Articular chondrocyte of knee joint (primary cell): ENCODE measurements at places on chromosomes 1 and 21. TPM values are rescaled to one million over a fixed set of nuclear protein-coding genes. Genes with fewer than 3 reads are reported as not detected.

LCE1B gene
- total RNA-seq, result not detected in 2 replicates

TSPAN1 gene
- total RNA-seq, result 0.91 and 2.2 TPM in 2 replicates

VANGL1 gene
- total RNA-seq, result 18.2 and 19.6 TPM in 2 replicates

SLAMF7 gene
- total RNA-seq, result not detected in 2 replicates

SAMD11 gene
- total RNA-seq, result 19.9 and 36.2 TPM in 2 replicates

FMO5 gene
- 4.7 and 5.2 TPM in 2 replicates for total RNA-seq

KMO gene
- total RNA-seq, result 0.32 TPM in 1 of 2 replicates, not detected in the other

KRTAP7-1 gene
- not detected in 2 replicates for total RNA-seq

FCMR gene
- 0.65 TPM in 1 of 2 replicates, not detected in the other for total RNA-seq

FAM72A gene
- total RNA-seq, result 1.8 and 2.0 TPM in 2 replicates

LHX8 gene
- total RNA-seq, result 0.13 TPM in 1 of 2 replicates, not detected in the other

WDR64 gene
- under 0.01 TPM in 1 of 2 replicates, not detected in the other for total RNA-seq

ETNK2 gene
- total RNA-seq, result 1.4 and 2.1 TPM in 2 replicates

CR1L gene
- total RNA-seq, result not detected in 2 replicates

MTARC2 gene
- total RNA-seq, result 9.2 and 11.2 TPM in 2 replicates

GPR137B gene
- total RNA-seq, result 18.9 and 20.5 TPM in 2 replicates

KRTAP12-2 gene
- total RNA-seq, result not detected in 2 replicates

MIB2 gene
- 35.7 and 37.9 TPM in 2 replicates for total RNA-seq

VASH2 gene
- total RNA-seq, result 0.13 and 0.43 TPM in 2 replicates

CRYBG2 gene
- not detected in 2 replicates for total RNA-seq

DNALI1 gene
- 8.1 and 10.3 TPM in 2 replicates for total RNA-seq

LGALS8 gene
- 100 and 117 TPM in 2 replicates for total RNA-seq

CHODL gene
- 0.11 TPM in 1 of 2 replicates, not detected in the other for total RNA-seq

TSSK3 gene
- total RNA-seq, result 0.54 and 1.7 TPM in 2 replicates

ZNF648 gene
- 0.22 and 0.26 TPM in 2 replicates for total RNA-seq

PAPPA2 gene
- total RNA-seq, result 2.1 and 3.1 TPM in 2 replicates

PROX1 gene
- 0.13 and 0.22 TPM in 2 replicates for total RNA-seq

TFAP2E gene
- 0.54 and 0.65 TPM in 2 replicates for total RNA-seq

ADORA1 gene
- total RNA-seq, result 15.8 and 20.2 TPM in 2 replicates

EPHB2 gene
- 1.3 and 4.3 TPM in 2 replicates for total RNA-seq

CLCA4 gene
- total RNA-seq, result not detected in 2 replicates

DNTTIP2 gene
- 41.2 and 52.5 TPM in 2 replicates for total RNA-seq

MATN1 gene
- 0.11 TPM in 1 of 2 replicates, not detected in the other for total RNA-seq

FNDC10 gene
- 2.1 and 3.1 TPM in 2 replicates for total RNA-seq

ALG6 gene
- total RNA-seq, result 12.3 and 14.7 TPM in 2 replicates

LHX4 gene
- under 0.01 TPM in 1 of 2 replicates, not detected in the other for total RNA-seq

GJB3 gene
- total RNA-seq, result not detected in 2 replicates

NEK2 gene
- 9.7 and 15.0 TPM in 2 replicates for total RNA-seq

PRAMEF2 gene
- total RNA-seq, result not detected in 2 replicates

CELA3A gene
- not detected in 2 replicates for total RNA-seq

HRNR gene
- total RNA-seq, result not detected in 2 replicates

RUNX3 gene
- total RNA-seq, result not detected in 2 replicates

OMA1 gene
- total RNA-seq, result 19.9 and 34.4 TPM in 2 replicates

RGS18 gene
- total RNA-seq, result not detected in 2 replicates

TFF3 gene
- total RNA-seq, result not detected in 2 replicates

SLC16A4 gene
- total RNA-seq, result 57.1 and 57.4 TPM in 2 replicates

ZNF593OS gene
- total RNA-seq, result not detected in 2 replicates

ABCG1 gene
- 0.11 TPM in 1 of 2 replicates, not detected in the other for total RNA-seq
